ENCODE measurements at places on chromosomes 11 and 22. TPM values are rescaled to one million over a fixed set of nuclear protein-coding genes. Genes with fewer than 3 reads are reported as not detected.
A peak's percentile ranks its signal among the peaks of the same experiment; 100 is the strongest.

Gene OR2D2
- 0.44 TPM for total RNA-seq

Gene FZD4
- total RNA-seq, result 0.14 TPM

Gene C11orf21
- total RNA-seq, result 8.3 TPM

DNA sequence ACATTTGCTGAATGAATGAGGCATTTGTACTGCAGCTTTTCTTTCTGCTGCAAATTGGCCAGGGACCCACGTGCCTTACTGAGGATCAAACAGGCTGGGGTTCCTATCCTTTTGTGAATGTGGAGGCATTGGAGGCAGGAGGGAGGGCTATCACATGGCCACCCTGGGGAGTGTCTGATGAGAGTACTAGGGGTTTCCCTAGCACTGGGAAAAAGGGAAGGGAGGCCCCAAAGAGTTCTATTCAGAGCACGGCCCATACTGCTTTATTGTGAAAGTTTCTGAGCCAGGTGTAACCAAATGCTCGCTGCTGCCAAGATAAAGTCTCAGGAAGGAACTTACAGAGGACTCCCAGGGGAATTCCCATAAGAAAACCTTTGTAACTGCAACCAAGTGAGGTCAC is 78.4 kb upstream of the ANO1 start:
- no peak for DNase-seq
- H3K4me3 ChIP-seq, result no peak overlapping the region
- H3K27ac ChIP-seq, result no peak overlapping the region
- no peaks in the 10 kb centered on the region for H3K36me3 ChIP-seq

DNA sequence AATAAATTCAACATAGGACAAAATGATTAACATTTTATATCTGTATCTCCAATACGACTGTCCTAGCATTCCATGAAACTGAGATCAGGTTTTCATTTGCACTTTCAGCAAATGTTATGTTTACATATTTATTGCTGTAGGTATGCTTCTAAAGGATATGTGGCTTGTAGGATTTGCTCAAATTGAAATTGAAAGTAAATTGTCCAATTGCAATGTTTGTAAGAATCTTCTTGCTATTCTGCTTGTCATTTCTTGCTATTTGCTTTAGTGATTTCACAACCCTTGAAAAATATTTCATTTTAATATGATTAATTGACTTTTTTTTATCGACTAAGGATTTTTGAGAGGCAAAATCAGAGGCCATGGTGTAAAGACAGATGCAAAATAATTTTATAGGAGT is 904.2 kb upstream of the RAG2 start:
- no peak overlapping the region for H3K4me3 ChIP-seq
- no peaks in the 10 kb centered on the region for H3K36me3 ChIP-seq
- H3K4me1 ChIP-seq, result peaks cover 3% of the 10 kb centered on the region
- no peaks in the 10 kb centered on the region for H3K27me3 ChIP-seq
- no peak for DNase-seq

DNA sequence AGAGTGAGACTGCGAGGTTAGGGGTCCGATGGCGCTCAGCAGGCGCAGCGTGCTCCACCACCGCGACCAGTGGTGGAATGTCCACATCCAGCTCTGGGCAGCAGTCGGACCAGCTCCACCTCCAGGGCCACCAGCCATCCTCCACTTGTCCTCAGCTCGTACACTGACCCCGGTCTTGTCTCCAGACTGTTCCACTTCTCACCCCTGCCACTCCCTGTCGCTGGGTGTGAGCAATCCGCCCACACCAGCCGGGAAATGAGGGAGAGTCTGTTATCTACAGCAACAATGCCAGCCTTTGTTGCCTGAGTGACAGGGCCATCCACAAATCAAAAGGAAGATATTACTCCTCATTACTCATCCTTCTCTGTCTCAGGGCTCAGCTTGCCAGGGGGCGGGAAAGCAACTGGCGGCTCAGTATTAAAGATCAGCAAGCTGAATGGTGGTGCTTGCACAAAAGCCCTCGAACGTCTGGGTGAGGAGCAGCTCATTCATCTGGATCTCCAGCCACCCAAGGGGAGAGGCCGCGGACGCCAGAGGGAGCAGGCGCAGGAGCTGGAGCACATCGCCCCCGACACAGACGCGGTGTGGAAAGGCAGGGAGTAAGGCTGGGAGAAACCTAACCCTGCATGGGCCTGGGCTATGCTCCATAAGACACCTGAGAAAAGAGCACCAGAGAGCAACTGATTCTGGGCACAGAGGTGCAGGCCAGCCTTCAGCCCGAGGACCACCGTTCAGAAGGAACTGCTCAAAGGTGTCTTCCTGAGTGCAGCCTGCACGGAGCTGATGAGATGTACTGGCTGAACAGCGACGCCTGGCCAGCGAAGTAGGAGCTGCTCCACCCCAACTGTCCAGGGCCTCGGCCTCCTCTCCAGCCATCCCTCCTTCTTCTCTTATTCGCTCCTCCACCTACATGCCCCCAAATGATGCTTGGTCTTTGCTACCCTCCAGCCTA is 21.9 kb downstream of the IGSF9B start:
- no peaks in the 10 kb centered on the region for H3K27me3 ChIP-seq
- H3K4me1 ChIP-seq, result peaks cover 14% of the 10 kb centered on the region
- H3K4me3 ChIP-seq, result no peak overlapping the region
- no peak overlapping the region for H3K27ac ChIP-seq
- peaks cover 54% of the 10 kb centered on the region for H3K36me3 ChIP-seq

DNA sequence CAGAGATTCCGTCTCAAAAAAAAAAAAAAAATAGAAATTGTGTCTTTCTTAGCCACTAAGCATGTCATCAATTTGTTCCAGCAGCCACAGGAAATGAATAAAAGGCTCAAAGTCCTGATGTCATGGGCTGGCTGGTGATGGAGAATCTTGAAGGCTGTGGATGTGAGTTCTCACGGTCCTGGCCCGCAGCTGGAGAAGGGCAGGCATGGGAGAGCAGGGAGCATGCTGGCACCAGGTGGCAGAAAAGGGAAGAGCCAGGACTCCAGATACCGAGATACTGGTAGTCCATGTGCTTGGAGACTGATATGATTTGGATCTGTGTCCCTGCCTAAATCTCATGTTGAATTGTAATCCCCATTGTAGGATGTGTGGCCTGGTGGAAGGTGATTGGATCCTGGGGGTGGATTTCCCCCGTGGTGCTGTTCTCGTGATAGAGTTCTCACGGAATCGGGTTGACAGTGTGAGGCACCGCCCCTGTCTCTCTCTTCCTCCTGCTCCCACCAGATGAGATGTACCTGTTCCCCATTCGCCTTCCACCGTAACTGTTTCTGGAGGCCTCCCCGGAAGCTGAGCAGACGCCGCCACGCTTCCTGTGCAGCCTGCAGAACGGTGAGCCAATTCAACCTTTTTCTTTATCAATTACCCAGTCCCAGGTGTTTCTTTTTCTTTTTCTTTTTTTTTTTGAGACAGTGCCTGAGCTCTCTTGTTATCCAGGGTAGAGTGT is 18.1 kb downstream of the MRGPRD start:
- peak overlapping the region; percentile 53 for H3K27ac ChIP-seq
- H3K36me3 ChIP-seq, result peaks cover 2% of the 10 kb centered on the region
- peaks cover 21% of the 10 kb centered on the region for H3K4me1 ChIP-seq
- no peaks in the 10 kb centered on the region for H3K27me3 ChIP-seq
- DNase-seq, result peak; percentile 36
- peak overlapping the region; percentile 11 for H3K4me3 ChIP-seq

DNA sequence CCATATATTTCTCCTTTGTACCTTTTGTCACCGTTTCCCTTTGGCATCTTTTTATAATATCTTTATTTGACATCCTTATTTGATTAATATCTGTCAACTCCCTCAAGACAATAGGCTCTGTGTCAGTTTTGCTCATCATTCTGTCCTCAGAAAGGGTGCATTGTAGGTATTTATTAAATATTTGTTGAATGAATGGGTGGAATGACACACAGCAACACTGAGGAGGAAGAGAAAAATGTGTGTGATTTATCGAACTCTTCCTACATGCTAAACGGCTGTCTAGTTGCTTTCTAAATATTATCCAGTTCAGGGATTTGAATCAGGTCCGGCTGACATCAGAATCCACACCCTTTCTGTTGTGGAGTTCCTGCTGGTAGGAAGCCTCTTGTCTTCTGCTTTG is 98.2 kb downstream of the NAV2 start:
- H3K4me1 ChIP-seq, result no peaks in the 10 kb centered on the region
- no peak overlapping the region for H3K27ac ChIP-seq
- no peak for DNase-seq

Gene SELENOM
- total RNA-seq, result 12.2 TPM

Gene GAB2
- total RNA-seq, result 4.8 TPM

Gene NRXN2
- total RNA-seq, result 0.39 TPM

DNA sequence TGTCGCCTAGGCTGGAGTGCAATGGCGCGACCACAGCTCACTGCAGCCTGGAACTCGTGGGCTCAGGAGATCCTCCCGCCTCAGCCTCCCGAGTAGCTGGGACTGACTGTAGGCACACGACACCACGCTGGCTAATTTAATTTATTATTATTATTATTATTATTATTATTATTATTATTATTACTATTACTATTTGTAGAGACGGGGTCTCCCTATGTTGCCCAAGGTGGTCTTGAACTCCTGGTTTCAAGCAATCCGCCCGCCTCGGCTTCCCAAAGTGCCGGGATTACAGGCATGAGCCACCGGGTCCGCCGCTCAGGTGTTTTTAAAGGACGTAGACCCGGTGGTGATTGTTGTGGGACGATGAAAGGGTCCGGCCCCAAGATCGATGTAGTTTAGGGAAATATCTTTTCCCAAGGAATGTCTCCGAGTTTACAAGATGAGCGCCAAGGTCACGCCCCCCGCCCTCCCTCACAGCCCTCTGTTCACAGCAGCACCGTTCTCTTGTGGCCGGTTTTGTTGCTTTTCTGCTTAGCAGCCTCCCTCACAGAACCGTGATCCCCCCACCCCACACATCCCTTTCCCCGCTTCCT is 728 bp upstream of the POGLUT3 start:
- H3K36me3 ChIP-seq, result no peaks in the 10 kb centered on the region
- H3K4me1 ChIP-seq, result peaks cover 17% of the 10 kb centered on the region
- H3K4me3 ChIP-seq, result peak overlapping the region; percentile 77
- H3K27me3 ChIP-seq, result no peaks in the 10 kb centered on the region
- peak overlapping the region; percentile 93 for H3K27ac ChIP-seq
- DNase-seq, result peak; percentile 7

Gene MMP13
- total RNA-seq, result not detected

DNA sequence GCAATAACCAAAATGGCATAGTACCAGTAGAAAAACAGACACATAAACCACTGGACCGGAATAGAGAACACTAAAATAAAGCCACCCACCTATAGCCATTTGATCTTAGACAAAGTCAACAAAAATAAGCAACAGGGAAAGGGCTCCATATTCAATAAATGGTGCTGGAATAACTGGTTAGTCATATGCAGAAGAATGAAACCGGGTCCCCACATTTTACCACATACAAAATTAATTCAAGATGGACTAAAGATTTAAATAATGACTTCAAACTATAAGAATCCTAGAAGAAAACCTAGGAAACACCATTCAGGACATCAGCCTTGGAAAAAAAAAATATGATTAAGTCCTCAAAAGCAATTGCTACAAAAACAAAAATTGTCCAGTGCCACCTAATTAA is 30.1 kb upstream of the NOX4 start:
- H3K36me3 ChIP-seq, result no peaks in the 10 kb centered on the region
- H3K27ac ChIP-seq, result no peak overlapping the region
- no peak overlapping the region for H3K4me3 ChIP-seq
- DNase-seq, result no peak

- no peaks in the 10 kb centered on the region for H3K36me3 ChIP-seq
- H3K27ac ChIP-seq, result no peak overlapping the region
- H3K27me3 ChIP-seq, result no peaks in the 10 kb centered on the region
- DNase-seq, result peak; percentile 10
- H3K4me1 ChIP-seq, result peaks cover 10% of the 10 kb centered on the region
These were observed 178.5 kb upstream of the ZBED5 start for GRCh38 chr11:11036185-11036847.

DNA sequence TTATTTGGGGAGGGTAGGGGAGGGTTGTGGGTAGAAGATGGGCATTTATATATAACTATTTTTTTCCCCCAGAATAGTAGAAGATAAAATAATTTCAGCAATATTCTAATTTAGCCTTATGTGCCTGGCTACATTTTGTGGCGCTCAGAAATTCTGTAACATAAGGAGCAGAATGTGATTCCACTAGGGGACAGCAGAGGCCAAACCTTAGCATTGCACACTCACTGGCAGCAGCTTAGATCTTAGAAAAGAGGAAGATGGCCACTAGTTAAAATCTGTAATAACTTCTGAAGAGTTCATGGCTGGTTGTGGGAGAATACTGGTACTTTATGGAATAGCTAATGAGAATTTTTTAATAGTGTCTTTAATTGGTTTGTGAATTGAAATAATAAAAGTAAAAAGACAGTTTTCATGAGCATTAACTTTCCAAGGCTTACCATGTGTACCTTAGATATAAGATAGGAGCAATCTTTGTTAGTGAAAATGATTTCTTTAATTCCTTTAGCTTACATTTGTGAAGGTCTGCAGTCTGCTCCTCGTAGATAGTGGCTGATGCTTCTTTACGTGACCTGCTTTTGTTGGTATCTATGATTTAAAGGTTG is 33.1 kb downstream of the DDX10 start:
- H3K27me3 ChIP-seq, result no peaks in the 10 kb centered on the region
- no peak overlapping the region for H3K4me3 ChIP-seq
- H3K36me3 ChIP-seq, result peaks cover 44% of the 10 kb centered on the region
- H3K4me1 ChIP-seq, result no peaks in the 10 kb centered on the region

GRCh38 chr22:41862530-41863266 is 29.8 kb downstream of the SREBF2 start:
- peak overlapping the region; percentile 95 for H3K27ac ChIP-seq
- H3K36me3 ChIP-seq, result peaks cover 36% of the 10 kb centered on the region
- no peaks in the 10 kb centered on the region for H3K27me3 ChIP-seq
- peak; percentile 79 for DNase-seq

DNA sequence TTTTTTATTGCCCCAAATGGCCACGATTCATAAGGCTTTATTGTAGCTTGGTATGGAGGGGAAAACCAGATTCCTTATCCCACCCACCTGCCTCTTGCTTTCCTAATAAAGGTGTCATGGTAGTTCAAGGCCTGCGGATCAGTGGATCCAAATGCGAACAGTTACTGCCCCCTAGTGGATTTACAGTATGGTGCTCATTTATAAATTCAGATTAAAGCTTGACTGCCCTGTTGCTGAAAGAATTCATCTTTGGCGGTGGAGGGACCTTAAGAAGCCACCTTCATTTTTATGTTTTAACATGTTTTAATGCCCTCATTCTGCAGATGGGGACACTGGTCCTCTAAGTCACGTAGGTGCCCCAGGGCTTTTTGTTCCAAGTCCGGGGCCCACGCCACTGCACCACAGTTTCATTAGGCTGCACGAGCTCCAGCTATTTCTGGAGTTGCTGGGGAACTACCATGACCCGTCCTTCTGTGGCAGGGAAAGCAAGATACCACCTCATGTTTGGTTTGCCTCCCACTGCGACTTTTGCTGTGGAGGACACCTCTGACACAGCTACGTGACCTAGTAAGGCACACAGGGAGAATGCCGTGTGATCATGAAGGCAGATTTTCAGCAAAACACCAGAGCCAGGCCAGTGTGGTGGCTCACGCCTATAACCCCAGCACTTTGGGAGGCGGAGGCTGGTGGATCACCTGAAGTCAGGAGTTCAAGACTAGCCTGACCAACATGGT is 15.6 kb upstream of the INCENP start:
- H3K4me3 ChIP-seq, result no peak overlapping the region
- DNase-seq, result peak; percentile 51
- no peaks in the 10 kb centered on the region for H3K36me3 ChIP-seq
